T-cell (primary cell): ENCODE measurements at places on chromosomes 3 and 15.
A peak's percentile ranks its signal among the peaks of the same experiment; 100 is the strongest.

DNA sequence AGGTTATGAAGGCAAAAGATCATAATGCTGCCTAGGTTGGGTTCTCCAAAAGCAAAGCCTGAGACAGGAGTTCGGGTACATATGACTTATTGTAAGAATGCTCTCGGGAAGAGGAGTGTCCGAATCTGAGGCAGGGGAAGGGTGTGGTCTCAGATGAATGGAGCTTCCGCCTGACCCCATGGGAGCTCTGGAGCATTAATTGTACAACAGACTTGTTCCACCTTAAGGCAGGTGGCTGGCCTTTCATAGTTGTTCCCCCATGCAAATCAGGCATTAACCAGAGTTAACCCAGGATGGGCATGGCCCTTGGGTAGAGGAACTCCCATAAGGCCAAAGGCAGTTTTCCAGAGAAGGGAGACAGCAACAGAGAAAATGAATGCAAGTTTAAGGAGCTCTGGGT, 170.6 kb downstream of the MYRIP start:
- DNase-seq = no peak

GRCh38 chr3:184525337-184526087, 36.1 kb upstream of the EPHB3 start:
- no peak for DNase-seq

GRCh38 chr3:13827699-13828098, 52.2 kb downstream of the WNT7A start:
- DNase-seq = no peak

- DNase-seq = peak; percentile 51
Measured at GRCh38 chr3:58034738-58035523, 26.7 kb downstream of the FLNB start.

GRCh38 chr3:101896083-101896757, 46.9 kb downstream of the NFKBIZ start:
- no peak for DNase-seq

GRCh38 chr3:117534138-117534537, 824.6 kb downstream of the TUSC7 start:
- DNase-seq = no peak

GRCh38 chr3:130738241-130738640, 8.4 kb downstream of the PIK3R4 start:
- DNase-seq = no peak

DNA sequence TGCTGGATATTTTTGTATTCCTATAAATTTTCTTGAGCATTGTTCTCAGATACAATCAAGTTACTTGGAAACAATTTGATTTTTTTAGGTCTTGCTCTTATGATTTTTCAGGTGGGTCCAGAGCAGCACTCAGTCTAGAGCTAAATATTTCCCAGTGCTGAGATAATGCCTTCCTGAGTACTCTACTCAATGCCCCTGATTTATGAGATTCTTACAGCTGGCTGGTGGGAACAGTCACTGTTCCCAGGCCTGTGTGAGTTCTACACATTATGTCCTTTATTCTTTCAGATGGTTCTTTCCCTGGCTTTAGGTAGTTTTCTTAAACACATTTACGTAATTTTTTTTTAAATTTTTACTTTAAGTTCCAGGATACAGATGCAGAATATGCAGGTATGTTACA, 51.0 kb upstream of the EIF5A2 start:
- DNase-seq = no peak

DNA sequence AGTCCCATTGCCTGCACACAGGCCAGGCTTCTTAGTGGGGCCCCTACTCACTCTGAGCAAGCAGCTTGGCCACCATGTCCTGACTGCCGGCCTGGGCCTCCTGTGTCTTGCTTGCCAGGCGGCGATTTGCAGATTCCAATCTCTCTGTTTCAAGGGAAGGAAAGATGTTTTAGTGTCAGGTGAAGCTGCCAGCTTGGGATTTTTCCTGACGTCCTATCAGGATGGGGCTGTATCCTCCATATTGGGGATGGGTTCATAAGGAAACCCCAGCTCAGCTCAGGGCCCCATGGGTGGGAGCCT, 8.5 kb downstream of the AMOTL2 start:
- no peak for DNase-seq

- DNase-seq = no peak
Measured at GRCh38 chr15:55683376-55683775, 59.6 kb downstream of the PRTG start.

DNA sequence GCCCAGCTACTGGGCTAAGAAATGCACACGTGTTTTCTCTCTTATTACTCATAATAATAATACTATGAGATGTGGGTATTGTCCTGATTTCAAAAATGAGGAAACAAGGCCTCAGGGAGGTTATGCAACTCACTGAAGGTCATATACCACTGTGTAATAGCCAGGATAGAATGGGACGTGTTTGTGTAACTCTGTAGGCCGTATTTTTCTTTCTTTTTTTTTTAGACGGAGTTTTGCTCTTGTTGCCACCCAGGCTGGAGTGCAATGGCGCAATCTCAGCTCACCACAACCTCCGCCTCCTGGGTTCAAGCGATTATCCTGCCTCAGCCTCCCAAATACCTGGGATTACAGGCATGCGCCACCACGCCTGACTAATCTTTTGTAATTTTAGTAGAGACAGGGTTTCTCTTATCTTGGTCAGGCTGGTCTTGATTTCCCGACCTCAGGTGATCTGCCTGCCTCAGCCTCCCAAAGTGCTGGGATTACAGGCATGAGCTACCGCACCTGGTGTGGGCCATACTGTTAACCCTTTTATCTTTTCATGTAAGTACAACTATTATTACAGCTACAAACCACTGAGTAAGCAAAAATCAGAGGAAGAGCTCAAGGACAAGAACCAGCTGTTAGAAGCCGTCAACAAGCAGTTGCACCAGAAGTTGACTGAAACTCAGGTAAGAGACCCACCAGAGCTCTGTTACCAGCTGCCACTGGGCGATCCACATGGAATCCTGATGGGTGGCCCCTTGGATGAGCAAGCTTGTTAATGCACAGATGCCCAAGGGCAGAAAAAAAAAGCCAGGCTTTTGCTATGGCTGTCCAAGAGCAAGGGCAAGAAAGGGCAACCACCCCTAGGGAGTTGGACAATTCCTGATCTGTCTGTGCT, 6.7 kb downstream of the KNSTRN start:
- no peak for DNase-seq
